Psoas muscle (tissue), 8 donors: ENCODE measurements at places on chromosomes 2 and 18. TPM values are rescaled to one million over a fixed set of nuclear protein-coding genes. Genes with fewer than 3 reads are reported as not detected.
A peak's percentile ranks its signal among the peaks of the same experiment; 100 is the strongest.

DNA sequence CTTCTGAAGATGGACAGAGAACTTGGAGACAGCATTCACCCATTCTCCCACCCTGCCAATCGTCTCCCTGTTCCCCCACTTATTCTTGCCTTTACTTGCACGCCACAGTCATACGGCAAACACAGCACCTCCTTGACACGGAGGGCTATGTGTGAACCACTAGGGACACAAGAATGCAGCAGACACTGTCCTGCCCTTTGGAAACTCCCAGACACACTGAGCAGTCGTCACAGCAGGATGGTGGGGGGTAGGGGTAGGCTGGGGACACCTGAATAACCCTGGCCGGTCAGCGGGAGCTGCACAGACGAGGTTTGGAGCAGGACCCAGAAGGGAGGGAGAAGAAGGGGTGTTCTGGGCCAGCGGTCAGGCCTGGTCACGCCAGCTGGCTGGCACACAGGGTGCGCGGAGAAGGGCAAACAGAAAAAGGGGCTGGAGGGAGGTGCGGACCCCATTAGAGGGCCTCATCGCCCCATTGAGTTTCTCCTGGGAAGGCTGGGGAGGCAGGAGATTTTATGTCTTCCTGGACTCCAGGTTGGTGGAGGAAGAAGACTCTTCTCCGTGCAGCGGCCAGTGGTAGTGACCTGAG is 40.0 kb upstream of the FOSL2 start:
- no peak overlapping the region for H3K4me3 ChIP-seq
- peaks cover 22% of the 10 kb centered on the region for H3K4me1 ChIP-seq
- no peak overlapping the region for H3K27ac ChIP-seq
- no peaks in the 10 kb centered on the region for H3K27me3 ChIP-seq

DNA sequence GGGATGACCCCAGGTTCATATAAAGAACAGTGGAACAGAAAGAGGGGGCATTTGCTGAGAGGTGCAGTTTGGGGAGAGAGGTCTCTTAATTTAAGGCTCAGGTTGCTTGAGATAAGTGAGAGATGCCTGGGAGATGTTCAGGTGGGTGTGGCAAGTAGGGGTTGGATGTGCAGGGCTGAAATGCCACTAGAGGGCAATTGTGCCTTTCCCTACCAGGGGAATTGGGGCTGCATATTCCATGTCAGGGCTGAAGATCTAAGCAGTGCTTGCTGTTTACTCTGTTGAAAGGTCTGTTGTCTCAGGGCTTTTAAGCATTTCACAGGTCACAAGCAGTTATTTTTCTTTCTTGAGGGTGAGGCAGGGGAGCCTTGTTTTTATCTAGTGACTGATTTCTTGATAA is 7.8 kb downstream of the CCDC85A start:
- H3K4me1 ChIP-seq: no peaks in the 10 kb centered on the region
- H3K36me3 ChIP-seq: no peaks in the 10 kb centered on the region
- H3K27me3 ChIP-seq: peaks cover 5% of the 10 kb centered on the region

DNA sequence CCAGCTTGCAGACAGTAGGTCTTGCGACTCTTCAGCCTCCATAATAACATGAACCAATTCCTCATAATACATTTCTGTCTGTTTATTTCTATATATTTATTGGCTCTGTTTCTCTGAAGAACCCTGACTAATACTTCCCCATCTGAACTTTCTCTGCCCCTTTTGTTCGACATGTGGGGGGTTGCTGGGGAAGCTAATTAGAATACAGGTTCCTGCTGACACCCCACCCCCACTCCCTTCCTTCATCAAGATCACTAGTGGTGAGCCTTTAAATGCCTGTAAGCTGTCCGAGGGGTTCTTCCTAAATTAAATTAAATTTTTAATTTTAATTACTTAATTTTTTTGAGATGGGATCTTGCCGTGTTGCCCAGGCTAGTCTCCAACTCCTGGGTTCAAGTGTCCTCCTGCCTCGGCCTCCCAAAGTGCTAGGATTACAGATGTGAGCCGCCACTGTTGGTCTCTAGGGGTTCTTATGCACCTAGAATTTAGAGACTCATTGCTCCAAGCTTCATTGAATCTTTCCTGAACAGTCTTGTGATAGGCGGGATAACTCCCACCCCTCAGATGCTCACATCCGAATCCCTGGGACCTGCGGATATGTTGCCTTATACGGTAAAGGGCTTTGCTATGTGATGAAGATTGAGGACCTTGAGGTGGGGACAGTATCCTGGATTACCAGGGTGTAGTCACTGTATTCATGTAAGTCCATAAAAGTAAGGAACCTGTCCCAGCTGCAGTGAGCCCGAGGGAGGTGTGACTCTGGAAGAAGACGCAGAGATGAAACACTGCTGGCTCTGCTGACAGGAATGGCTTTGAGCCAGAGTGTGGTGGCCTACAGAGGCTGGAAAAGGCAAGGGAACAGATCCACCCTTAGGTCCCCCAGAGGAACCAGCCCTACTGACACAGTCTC is 26.2 kb downstream of the HPCAL1 start:
- H3K27ac ChIP-seq: no peak overlapping the region
- peaks cover 18% of the 10 kb centered on the region for H3K4me1 ChIP-seq
- no peaks in the 10 kb centered on the region for H3K27me3 ChIP-seq

DNA sequence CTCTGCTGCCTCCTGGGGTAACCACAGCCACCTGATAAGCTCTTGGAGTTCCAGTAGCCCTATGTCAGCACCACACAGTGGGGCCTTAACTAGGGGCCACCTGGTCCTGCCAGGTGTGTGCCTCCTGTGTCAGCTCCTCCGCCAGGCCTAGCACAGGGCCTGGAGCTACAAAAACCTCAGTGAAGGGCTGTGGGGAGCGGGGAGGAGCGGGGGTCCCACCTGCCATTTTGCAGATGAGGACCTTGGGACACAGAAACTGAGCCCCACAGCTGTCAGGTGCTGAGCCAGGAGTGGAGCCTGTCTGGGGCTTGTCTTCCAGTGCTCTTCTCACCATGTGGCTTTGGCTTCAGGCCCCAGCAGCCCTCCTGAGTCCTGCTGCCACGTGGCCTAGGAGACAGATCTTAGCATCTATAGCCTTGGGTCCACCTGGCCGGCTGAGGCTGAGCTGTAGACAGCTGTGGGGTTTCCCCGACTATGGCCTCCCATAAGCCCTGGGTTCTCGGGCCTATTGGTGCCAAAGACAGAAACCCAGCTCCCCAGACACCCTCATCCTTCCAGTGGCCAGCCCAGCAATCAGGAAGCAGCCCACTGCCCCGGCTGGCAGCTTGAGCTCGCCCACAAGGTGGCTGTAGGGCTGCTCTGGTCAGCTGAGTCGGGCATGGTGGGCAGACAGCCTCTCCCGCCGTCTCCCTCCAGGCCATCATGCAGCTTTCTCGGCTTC is 104.5 kb upstream of the MCFD2 start:
- H3K36me3 ChIP-seq: no peaks in the 10 kb centered on the region
- H3K27me3 ChIP-seq: no peaks in the 10 kb centered on the region
- no peak overlapping the region for H3K4me3 ChIP-seq
- no peak for DNase-seq

DNA sequence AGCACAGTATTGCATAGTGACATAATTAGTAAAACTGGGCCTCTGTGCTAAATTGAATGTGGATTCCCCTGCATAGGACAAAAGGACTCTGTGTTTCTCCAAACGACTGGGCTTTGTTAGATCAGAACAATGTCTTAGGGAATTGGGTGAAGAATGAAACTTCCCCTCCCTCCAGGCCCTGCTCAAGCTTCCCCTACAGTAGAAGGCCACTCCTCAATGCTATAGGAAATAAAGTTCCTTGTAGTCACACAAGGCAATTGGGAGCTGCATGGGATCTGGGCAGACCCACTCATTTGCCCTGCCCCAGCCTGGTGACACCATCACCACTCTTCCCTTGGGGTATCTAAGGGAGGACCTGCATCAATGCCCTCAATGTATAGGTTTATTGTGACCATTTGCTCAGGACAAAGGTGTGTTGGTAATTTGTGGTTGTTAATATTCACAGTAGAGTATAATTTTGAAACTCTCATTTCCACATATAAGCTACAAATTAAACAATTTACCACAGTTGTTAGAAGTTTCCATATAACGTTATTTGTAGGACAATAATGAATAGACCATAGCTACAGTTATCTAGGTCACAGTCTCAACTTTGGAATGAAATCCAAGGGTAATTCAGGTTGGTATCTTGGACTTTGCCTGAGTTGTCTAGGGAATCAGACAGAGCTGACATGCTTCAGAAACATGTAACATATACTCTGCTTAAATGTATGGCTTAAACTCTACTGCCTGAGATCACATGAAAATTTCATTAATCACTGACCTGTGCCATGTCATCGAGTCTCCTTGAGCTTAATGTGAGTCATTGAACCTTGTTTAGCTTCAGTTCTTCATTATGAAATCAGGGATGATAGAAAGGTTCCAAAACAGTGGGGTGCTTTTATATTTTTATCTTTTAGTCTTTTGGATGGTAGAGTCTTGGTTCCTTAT is 64.8 kb upstream of the DARS1 start:
- H3K27ac ChIP-seq: no peak overlapping the region
- H3K4me1 ChIP-seq: no peaks in the 10 kb centered on the region
- H3K4me3 ChIP-seq: no peak overlapping the region
- DNase-seq: no peak
- no peaks in the 10 kb centered on the region for H3K36me3 ChIP-seq

GRCh38 chr2:238238311-238238765 is 1.5 kb downstream of the HES6 start:
- DNase-seq: no peak
- no peaks in the 10 kb centered on the region for H3K27me3 ChIP-seq
- H3K4me1 ChIP-seq: peaks cover 30% of the 10 kb centered on the region
- no peak overlapping the region for H3K27ac ChIP-seq
- H3K36me3 ChIP-seq: no peaks in the 10 kb centered on the region
- no peak overlapping the region for H3K4me3 ChIP-seq

DNA sequence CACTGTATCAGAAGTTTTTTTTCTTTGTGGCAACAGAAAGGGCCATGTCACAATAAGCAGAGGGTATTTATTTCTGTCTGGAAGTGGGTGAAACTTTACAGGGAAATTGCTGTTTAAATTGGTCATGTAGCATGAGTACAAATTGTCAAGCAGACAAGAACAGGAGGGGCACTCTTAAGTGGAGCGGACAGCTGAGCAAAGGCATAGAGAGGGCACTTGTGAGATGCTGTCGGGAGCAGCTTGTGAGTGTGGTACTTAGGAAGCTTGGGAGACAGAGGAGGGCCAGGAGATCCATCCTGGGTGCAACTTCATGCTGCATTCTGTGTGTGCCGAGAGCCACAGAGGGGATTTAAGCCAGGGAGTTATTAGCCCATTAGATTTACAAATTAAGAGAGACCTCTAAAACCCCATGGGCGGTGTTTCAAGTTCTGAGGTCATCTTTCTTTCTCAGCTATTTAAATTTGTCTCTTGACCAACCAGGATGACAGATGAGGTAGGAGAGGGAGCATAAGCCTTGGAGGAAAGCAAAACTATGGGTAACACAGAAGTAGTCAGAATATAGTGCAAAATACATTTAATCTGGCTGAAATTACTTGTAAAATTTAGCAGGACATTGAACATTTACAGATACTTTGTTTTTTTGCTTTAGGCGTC is 30.4 kb downstream of the INPP4A start:
- no peak for DNase-seq
- no peaks in the 10 kb centered on the region for H3K27me3 ChIP-seq
- peaks cover 16% of the 10 kb centered on the region for H3K4me1 ChIP-seq
- H3K4me3 ChIP-seq: no peak overlapping the region
- no peaks in the 10 kb centered on the region for H3K36me3 ChIP-seq
- no peak overlapping the region for H3K27ac ChIP-seq

GRCh38 chr2:39696101-39696553 is 30.4 kb downstream of the TMEM178A start:
- H3K27ac ChIP-seq: peak overlapping the region; percentile 65
- no peaks in the 10 kb centered on the region for H3K27me3 ChIP-seq
- no peak for DNase-seq
- no peak overlapping the region for H3K4me3 ChIP-seq
- no peaks in the 10 kb centered on the region for H3K36me3 ChIP-seq
- H3K4me1 ChIP-seq: peaks cover 30% of the 10 kb centered on the region

GRCh38 chr2:8475349-8476031 is 206.4 kb upstream of the ID2 start:
- no peaks in the 10 kb centered on the region for H3K4me1 ChIP-seq
- no peaks in the 10 kb centered on the region for H3K27me3 ChIP-seq
- H3K27ac ChIP-seq: no peak overlapping the region
- no peaks in the 10 kb centered on the region for H3K36me3 ChIP-seq
- DNase-seq: no peak

GRCh38 chr18:50159654-50160046 is 35.3 kb downstream of the MYO5B start:
- no peak overlapping the region for H3K4me3 ChIP-seq
- H3K27me3 ChIP-seq: no peaks in the 10 kb centered on the region
- no peaks in the 10 kb centered on the region for H3K4me1 ChIP-seq
- no peak overlapping the region for H3K27ac ChIP-seq
- no peaks in the 10 kb centered on the region for H3K36me3 ChIP-seq

DNA sequence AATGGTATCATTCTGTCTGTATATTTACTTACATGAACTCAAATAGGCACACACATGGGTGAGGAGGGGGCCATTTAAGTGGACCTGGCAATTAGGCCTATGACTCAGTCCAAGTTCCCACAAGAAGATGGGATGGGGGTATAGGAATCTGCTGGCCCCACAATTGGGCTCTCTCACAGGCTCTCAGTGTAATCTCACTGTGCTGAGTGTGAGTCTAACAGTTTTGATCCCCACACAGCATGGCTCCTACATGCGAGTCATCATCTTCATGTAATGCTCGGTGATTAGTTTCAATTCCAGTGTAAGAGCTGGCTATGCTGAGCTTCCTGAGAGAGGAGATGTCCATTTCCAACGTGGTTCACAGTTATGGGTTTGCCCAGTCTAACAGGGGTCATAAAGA is 114.0 kb downstream of the GATA6 start:
- no peaks in the 10 kb centered on the region for H3K4me1 ChIP-seq
- DNase-seq: no peak
- no peak overlapping the region for H3K27ac ChIP-seq
- no peaks in the 10 kb centered on the region for H3K27me3 ChIP-seq
- H3K4me3 ChIP-seq: no peak overlapping the region
- no peaks in the 10 kb centered on the region for H3K36me3 ChIP-seq

BUB1 gene
- 0.06 TPM for total RNA-seq

RSAD2 gene
- total RNA-seq: 3.1 TPM

INPP5D gene
- 4.2 TPM for total RNA-seq
